ENCODE measurements at places on chromosomes 2 and 18.
A peak's percentile ranks its signal among the peaks of the same experiment; 100 is the strongest.

DNA sequence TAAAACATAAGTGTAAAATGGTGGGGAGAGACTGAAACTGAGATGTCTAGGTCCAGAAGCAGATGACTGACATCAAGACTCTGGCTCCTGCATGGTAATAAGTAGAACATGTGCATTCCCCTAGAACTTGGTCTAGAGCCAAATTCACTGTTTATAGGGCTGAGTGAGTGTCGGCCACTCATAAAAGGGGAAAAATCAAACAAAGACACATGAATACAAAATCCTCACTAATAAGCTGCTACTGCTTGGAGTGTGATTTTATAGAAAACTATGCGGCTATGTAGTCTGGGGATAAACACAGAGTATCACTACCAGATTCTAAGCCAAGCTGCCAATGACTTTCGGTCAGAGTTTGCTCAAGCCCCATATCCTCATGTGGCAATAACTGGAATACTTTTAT is 1080.8 kb upstream of the DDX18 start:
- DNase-seq: no peak

GRCh38 chr2:236550290-236550689 is 19.3 kb upstream of the ACKR3 start:
- DNase-seq: no peak

DNA sequence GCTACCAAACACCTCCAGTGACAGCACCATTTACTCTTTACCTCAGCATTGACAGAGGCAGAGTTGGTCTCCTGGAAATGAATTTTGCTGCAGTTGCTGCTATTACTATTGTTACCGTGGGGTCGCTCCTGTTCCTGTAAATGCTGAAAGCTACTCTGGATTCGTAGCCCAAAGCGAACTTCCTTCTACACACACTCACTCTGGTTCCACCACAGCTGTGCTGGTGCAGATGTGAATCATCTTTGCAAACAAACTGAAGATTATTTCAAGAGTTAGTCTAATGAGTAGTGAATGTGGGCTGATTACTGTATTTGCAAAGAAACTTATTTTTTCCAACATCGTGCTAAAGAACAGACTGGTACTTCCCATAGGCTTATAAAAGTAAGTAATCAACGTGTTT is 304.0 kb downstream of the LPIN1 start:
- peak; percentile 93 for DNase-seq

DNA sequence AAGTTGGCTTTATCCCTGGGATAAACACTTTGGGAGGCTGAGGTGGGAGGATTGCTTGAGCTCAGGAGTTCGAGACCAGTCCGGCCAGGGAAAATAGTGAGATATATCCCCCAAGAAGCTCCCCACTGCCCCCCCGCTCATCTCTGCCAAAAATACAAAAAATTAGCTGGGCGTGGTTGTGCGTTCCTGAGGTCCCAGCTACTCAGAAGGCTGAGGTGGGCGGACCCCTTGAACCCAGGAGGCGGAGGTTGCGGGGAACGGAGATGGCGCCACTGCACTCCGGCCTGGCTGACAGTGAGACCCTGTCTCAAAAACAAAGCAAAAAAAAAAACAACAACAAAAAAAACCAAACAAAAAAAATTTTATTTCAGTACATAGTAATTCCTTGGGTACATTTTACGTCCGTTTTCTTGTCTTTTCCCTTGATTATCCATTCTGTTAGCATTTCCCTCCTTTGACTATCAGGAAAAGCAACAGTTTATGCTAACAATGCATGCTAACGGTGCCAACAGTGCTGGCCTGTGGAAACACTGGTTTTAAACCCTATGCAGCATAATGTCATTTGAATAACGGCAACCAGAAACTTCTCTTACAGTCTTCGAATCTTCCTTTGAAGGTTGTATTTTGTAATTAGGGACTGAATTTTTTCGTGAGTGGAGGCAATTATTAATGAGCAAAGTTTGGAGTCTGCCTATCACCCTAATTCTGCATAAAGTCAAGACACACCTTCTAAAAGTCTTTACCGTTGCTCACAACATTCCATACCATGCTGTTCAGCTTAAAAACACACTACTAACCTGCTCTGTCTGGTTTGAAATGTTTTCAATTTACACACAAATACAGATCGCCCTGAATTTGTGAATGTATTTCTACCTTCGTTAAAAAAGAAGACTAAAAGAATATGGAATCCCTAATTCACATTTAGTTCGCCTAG is 721 bp upstream of the MIB1 start:
- peak; percentile 56 for DNase-seq

- no peak for DNase-seq
Observed at GRCh38 chr2:85168942-85169341, 35.8 kb downstream of the TCF7L1 start.

- DNase-seq: no peak
Observed at GRCh38 chr2:197502201-197502600, 2.0 kb downstream of the HSPE1 start.

DNA sequence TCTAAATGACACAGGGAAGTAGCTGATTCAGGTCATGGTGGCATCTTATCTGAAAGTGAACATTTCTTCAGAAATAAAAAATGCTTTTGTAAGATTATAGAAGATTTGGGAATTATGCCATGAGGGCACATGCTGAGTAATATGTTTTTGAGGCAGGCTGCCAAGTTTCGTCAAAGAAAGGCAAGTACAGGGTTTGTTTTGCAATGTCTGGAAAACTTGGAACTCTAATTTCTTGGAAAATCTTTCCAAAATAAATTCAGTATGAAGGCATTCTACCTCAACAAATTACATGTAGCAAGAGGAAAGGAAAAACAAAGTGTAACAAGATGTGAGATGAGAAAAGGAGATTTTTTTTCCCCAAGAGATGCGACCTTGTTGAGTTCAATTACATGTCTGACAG is 167.7 kb downstream of the PLCL1 start:
- DNase-seq: no peak

DNA sequence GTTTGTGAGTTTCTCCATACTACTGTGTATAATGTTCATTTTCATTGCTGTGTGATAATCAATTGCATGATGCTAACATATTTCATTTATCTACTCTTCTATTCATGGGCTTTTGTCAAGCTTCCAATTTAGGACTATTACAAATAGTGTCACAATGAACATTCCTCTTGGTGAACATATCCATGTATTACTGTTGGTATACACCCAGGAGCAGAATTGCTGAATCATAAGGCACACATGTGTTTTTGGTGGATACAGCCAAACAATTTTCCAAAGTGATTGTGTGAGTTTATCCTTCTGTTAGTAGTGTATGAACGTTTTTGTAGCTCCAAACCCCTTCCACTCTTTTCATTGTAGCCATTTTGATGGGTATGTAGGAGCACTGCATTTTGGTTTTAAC is 101.6 kb upstream of the COPS8 start:
- DNase-seq: no peak

DNA sequence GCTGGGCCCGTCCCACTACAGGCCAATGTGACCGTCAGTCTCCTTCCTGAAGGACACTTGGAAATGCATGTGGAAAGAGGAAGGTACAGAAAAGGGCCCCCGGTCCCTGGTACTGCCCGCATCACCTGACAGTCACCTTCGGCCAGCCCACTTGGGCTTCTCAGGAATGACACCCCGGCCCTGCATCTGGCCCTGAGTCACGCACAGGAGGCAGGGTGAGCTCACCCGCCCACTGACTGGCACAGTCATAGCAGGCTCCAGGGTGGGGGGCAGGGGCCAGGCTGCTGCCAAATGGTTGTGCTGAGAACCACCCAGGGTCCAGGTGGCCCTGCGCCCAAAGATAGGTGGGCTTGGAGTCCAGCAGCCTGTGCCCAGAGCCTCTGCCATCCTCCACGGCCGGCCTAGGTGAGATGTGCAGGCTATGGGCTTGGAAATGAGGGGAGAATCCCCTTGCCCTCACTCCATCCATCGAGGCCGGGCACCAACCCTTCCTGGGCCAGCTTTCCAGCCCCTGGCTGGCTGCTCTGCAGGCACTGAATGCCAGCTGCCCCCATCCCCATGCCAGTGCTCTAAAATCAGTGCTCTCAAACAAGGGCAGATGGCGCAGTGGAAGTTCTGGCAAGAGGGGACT is 14.1 kb downstream of the EMX1 start:
- DNase-seq: no peak

DNA sequence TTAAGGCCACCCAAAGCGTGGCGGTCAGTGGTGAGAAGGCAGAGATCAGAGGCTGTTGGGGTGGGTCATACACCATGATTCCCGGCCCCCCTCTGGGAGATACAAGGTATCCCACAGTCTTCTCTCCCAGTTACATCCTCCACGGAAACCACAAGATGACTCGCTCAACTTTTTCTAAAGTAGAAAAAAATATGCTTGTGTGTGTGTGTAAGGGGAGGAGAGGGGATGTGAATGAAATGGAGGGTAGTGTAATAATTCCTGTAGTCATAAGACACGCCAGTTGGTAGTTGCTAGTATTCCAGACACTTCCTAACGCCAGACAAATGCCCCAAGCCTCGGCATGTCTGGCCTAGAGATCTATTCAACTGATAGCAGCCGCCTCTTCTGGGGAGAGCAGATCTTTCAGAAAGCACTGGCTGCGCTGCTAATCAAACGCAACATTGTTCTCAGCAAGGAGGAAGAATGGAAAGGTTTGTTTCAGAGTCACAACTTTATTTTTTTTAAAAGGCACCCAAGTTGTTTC is 143.5 kb downstream of the TGIF1 start:
- DNase-seq: no peak

DNA sequence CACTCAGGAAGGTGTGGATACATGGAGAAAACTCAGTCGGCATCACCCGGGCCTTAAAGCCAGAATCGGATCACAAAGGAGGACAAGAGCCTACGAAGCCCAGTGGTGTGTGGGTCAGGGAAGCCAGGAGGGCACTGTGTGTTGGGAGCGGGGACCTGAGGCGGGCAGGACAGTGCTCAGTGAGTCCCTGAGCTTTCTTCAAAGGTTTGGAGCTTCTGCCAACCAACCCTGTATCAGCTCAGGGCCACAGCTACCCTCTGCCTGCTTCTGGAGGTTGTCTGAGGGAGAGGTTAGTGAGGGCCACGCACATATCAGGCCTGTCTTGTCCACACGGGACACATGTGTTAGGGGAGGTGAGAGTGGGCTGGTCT is 52.4 kb downstream of the DYSF start:
- DNase-seq: no peak

GRCh38 chr2:176081837-176082524 is 1.8 kb downstream of the EVX2 start:
- no peak for DNase-seq

DNA sequence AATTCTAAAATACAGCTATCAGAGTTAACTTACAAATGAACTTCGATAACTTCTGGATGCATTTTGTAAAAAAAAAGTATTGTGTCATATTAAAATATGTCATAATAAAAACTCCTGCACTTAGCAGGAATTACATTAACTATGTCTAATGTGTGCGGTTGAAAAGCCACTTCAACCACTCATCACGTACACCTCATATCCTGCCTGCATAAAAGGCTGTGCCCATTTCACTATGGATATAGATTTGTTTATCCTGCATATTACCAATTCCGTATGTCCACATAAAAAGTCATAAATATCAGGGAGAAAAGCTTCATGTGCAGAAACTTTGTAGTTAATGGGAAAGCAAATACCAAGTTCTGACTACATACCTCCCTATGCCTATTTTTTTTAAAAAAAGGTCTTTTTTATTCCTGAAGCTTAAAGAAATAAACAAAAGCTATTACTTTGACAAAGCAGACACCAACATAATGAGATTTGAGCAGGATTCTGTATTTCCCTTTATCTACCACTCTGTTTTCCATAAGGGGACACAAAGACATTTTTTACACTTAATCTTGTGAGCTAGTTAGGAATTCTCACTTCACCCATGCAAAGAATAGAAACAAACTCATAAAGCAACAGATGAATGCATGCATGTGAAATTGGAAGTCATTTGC is 96.1 kb downstream of the PPP1R1C start:
- DNase-seq: no peak

- peak; percentile 98 for DNase-seq
Observed at GRCh38 chr18:79951545-79952455, at the start of gene SLC66A2. SLC66A2 (minus strand) TSS chr18:79951653; CDS start chr18:79950926, 727 bp downstream.

DNA sequence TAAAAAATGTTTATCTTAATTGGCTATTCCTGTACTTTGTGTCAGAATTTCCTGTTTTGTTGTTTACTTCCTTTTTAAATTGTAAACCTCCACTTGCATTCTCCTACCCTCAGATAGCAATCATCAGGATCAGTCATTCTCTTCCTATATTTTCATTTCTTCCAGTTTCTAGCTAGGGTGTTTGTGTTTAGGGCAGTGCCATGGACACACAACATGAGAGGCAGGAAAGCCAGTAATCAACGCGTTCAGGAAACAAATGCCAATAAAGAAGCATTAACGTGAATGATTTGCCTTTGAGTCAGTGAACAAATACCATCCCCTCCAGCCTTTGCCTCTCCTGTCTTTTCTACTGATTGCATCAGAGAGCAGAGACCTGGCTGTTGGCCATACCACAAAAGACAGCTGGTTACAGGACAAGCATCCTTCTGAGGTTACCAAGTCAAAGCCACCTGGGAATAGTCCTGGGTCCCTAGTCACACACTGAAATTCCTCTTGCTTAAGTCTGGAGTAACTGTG is 56.7 kb upstream of the FHL2 start:
- no peak for DNase-seq

DNA sequence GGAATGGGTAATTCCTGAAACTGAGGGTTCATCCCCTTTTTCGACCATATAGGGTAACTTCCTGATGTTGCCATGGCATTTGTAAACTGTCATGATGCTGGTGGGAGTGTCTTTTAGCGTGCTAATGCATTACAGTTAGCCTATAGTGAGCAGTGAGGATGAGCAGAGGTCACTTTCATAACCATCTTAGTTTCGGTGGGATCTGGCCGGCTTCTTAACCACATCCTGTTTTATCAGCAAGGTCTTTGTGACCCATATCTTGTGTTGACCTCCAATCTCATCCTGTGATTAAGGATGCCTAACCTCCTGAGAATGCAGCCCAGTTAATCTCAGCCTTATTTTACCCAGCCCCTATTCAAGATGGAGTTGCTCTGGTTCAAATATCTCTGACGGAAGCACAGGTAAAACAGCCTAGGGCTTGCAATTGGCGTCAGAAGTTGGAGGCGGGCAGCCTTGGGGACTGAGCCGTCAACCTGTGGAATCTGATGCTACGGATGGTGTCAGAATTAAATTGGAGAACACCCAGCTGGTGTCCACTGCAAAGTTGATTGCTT is 19.5 kb downstream of the RALBP1 start:
- DNase-seq: no peak

DNA sequence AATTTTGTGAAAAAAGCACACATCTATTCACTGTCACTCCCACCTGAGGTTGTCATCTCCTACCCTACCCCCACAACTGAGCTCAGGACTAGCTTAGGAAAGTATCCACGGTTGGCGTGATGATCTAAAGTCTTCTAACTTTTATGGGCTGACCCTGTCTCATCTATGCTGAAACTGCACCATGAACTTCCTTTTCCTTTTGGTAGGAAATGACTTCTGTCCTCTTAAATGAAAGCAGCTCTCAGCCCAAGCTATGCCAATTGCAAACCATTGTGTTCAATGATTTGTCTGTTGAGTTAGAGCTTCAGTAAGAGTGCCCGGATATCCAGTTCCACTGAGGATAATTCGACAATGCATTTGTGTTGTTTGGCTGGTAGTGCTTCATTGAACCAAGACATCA is 52.7 kb downstream of the ARHGAP25 start:
- DNase-seq: no peak

- no peak for DNase-seq
Observed at GRCh38 chr18:78542204-78542603, 437.4 kb upstream of the SALL3 start.

Data from Karpas-422 (cell line).